ENCODE measurements at places on chromosomes 7 and 10.

DNA sequence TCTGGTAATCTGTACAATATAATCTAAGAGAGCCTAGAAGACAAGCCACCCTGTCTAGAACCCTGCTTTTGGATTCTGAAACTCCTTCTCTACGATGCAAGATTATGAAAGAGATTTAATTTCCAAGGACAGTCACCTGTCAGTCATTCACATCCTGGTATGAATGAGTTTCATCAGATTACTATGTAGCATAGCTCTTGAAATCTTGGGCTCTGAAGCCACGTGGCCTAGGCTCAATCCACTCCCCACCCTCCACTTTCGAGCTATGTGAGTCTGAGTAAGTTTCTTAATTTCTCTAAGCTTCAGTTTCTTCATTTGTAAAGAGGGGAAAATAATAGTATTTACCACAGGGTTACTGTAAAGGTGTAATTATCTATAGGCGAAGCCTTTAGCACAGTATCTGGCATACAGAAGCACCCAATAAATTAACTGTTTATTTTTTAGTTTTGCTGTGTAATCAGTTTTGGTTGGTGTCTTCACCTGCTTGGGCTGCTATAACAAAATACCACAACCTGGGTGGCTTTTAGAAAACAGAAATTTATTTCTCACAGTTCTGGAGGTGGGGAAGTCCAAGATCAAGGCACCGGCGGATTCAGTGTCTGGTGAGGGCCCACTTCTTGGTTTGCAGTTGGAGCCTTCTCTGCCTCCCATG is 71.3 kb downstream of the MYOF start:
- DNase-seq, result no peak

DNA sequence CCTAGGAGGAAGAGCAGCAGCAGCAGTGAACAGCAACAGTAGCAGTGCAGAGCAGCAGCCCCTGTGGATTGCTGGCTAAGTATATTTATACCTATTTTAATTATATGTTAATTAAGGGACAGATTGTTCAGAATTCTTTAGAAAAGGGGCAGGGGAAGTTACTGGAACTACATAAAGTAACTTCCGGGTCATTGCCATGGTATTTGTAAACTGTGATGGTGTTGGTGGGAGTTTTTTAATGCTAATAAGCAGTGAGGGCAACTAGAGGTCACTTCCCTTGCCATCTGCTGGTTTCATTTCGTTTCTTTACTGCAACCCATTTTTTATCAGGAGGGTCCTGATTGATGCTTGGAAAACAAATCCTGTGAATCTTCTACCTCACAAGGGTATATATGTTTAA is 229.8 kb upstream of the PODXL start:
- no peak for DNase-seq

- DNase-seq, result no peak
These were observed 1.9 kb downstream of the SEMA4G start for GRCh38 chr10:100970914-100971811.

- DNase-seq, result no peak
These were observed 18.4 kb upstream of the PDGFA start for GRCh38 chr7:537911-538634.

GRCh38 chr10:48604039-48604990 is 558 bp downstream of the ARHGAP22 start:
- DNase-seq, result no peak

GRCh38 chr10:47184724-47185330 is 115.2 kb upstream of the GDF10 start:
- DNase-seq, result no peak

GRCh38 chr10:131841131-131841660 is 59.6 kb upstream of the PPP2R2D start:
- no peak for DNase-seq

GRCh38 chr7:15507171-15507570 is 54.6 kb downstream of the AGMO start:
- DNase-seq, result no peak

- DNase-seq, result no peak
These were observed 57.3 kb downstream of the ST7 start for GRCh38 chr7:117010375-117011133.

GRCh38 chr10:75542906-75543305 is 111.5 kb downstream of the LRMDA start:
- DNase-seq, result no peak

- no peak for DNase-seq
These were observed 605.4 kb downstream of the INHBA start for GRCh38 chr7:41097501-41097900.

GRCh38 chr7:69992938-69993337 is 394.7 kb downstream of the AUTS2 start:
- DNase-seq, result no peak

GRCh38 chr10:8245131-8245813 is 190.8 kb downstream of the GATA3 start:
- no peak for DNase-seq

GRCh38 chr10:30850776-30851175 is 180.9 kb downstream of the ZNF438 start:
- no peak for DNase-seq

GRCh38 chr7:89029864-89030263 is 234.3 kb upstream of the TEX47 start:
- no peak for DNase-seq

GRCh38 chr10:22476601-22477321 is 131.5 kb downstream of the SPAG6 start:
- no peak for DNase-seq

All from DMS153 (cell line).